ENCODE measurements at places on chromosomes 3 and 15. TPM values are rescaled to one million over a fixed set of nuclear protein-coding genes. Genes with fewer than 3 reads are reported as not detected.

GRCh38 chr15:89751748-89752147, 699 bp upstream of the MESP1 start:
- no peaks in the 10 kb centered on the region for H3K27me3 ChIP-seq
- H3K4me3 ChIP-seq, result no peak overlapping the region
- peak; percentile 75 for DNase-seq
- H3K36me3 ChIP-seq, result no peaks in the 10 kb centered on the region

GRCh38 chr3:41092844-41093243, 106.5 kb upstream of the CTNNB1 start:
- H3K4me1 ChIP-seq, result no peaks in the 10 kb centered on the region
- H3K27ac ChIP-seq, result no peak overlapping the region
- H3K4me3 ChIP-seq, result no peak overlapping the region
- no peak for DNase-seq

DNA sequence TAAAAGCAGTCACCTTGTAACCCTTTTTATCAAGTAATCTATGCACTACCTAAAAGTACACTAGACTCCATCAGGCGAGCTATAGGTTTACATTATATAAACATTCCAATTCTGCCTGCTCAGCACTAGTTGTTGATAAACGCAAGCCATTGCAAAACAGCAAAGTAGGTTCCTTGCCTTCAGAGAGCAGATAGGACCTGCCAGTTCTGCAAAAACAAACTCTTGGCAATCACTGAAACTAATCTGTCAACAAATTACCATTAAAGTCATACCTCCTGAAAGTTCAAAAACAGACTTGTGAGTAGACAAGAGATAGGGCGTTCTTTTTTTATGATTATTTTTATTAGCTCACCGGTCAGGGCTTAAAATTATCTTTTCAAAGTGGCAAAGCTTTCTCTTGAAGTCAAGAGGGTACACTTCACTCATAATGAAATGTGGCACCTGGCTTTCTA, 392.5 kb downstream of the FOXP1 start:
- peaks cover 4% of the 10 kb centered on the region for H3K4me1 ChIP-seq
- H3K36me3 ChIP-seq, result no peaks in the 10 kb centered on the region
- no peak overlapping the region for H3K4me3 ChIP-seq
- DNase-seq, result no peak
- no peaks in the 10 kb centered on the region for H3K27me3 ChIP-seq

- no peaks in the 10 kb centered on the region for H3K36me3 ChIP-seq
- no peaks in the 10 kb centered on the region for H3K4me1 ChIP-seq
- no peak overlapping the region for H3K4me3 ChIP-seq
- no peak overlapping the region for H3K27ac ChIP-seq
- H3K27me3 ChIP-seq, result no peaks in the 10 kb centered on the region
Observed at GRCh38 chr15:38991126-38991525, 426.5 kb upstream of the RASGRP1 start.

DNA sequence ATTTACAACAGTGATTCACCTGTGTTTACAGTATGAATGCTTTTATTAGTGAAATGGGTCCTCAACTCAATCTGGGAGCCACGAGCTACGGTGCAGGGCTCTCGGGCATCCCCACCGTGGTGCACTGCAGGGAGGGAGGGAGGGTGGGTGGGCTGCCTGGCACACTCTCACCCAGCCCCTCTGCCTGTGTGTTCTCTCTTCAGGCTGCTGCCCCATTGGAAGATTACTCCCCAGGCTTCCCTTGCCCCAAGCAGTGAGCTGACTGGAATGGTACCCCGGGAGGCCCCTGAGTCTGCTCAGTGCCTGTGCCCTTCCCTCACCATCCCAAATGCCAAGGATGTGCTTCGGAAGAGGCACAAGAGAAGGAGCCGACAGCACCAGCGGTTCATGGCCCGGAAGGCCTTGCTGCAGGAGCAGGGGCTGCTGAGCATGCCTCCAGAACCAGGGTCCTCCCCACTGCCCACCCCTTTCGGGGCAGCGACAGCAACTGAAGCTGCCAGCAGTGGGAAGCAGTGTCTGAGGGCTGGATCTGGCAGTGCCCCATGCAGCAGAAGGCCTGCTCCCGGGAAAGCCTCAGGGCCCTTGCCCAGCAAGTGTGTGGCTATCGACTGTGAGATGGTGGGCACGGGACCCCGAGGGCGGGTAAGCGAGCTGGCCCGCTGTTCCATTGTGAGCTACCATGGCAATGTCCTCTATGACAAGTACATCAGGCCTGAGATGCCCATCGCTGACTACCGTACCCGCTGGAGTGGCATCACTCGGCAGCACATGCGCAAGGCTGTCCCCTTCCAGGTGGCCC, 5.0 kb downstream of the AEN start:
- peaks cover 28% of the 10 kb centered on the region for H3K4me1 ChIP-seq
- no peak overlapping the region for H3K27ac ChIP-seq
- H3K36me3 ChIP-seq, result peaks cover 55% of the 10 kb centered on the region

DNA sequence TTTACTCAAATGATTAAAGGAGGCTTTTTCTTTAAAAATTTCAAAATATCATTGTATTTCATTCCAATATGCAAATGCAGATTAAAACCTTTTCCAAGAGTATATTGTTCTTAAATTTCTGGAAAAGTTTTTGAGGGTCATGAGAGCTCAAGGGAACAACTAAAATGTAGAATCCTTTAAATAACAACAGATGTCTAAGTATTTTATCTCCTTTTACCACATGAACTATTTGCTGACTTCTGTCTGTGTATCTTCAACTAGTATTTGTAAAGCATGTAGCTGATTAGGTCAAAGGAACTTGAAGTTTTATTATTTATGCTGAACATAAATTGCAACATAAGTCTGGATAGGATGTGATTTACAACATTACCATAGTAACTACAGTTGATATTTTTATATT, 402.6 kb downstream of the CNTN6 start:
- peak; percentile 7 for DNase-seq
- no peaks in the 10 kb centered on the region for H3K4me1 ChIP-seq
- no peaks in the 10 kb centered on the region for H3K27me3 ChIP-seq
- no peak overlapping the region for H3K27ac ChIP-seq
- H3K4me3 ChIP-seq, result no peak overlapping the region

DNA sequence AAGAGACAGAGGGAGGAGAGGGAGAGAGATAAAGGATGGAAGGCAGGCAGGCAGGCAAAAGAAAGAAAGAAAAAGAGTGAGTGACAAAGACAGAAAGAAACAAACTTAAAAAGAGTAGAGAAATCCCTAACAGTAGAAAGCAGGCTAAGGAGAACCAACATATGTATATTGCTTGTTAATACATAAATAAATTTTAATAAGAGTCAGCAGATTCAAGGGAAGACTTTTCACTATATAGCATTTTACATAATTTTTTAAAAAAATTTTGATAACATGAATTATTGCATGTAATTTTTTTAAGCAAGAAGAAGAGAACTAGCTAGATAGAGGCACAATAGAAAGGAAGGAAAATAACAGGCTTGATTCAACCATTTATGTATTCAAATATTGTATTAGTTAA, 291.6 kb downstream of the KCNH8 start:
- DNase-seq, result no peak
- no peak overlapping the region for H3K27ac ChIP-seq
- no peak overlapping the region for H3K4me3 ChIP-seq
- no peaks in the 10 kb centered on the region for H3K4me1 ChIP-seq

The C2CD4A gene
- total RNA-seq, result 2.9 TPM

DNA sequence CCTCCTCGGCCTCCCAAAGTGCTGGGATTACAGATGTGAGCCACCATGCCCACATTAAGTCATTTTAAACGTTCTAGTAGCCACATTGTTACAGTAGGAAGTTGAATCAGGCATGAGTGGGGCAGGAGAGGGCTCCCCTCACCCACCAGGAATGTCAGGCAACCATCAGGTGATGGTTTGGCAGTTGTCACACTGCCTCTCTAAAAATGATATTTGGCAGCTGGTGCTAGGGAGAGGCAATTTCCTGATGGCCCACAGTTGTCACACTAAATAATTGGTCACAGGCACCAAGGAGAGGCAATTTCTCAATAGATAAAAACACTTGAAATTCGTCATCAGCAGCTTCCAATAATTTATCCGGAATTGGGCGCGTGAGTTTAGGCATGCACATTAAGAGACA, 79.2 kb upstream of the ABHD2 start:
- no peak overlapping the region for H3K27ac ChIP-seq
- no peak overlapping the region for H3K4me3 ChIP-seq
- no peaks in the 10 kb centered on the region for H3K36me3 ChIP-seq
- DNase-seq, result no peak

- H3K36me3 ChIP-seq, result peaks cover 12% of the 10 kb centered on the region
- H3K4me1 ChIP-seq, result no peaks in the 10 kb centered on the region
- H3K27ac ChIP-seq, result no peak overlapping the region
Observed at GRCh38 chr3:105561876-105562275, 195.2 kb downstream of the ALCAM start.

DNA sequence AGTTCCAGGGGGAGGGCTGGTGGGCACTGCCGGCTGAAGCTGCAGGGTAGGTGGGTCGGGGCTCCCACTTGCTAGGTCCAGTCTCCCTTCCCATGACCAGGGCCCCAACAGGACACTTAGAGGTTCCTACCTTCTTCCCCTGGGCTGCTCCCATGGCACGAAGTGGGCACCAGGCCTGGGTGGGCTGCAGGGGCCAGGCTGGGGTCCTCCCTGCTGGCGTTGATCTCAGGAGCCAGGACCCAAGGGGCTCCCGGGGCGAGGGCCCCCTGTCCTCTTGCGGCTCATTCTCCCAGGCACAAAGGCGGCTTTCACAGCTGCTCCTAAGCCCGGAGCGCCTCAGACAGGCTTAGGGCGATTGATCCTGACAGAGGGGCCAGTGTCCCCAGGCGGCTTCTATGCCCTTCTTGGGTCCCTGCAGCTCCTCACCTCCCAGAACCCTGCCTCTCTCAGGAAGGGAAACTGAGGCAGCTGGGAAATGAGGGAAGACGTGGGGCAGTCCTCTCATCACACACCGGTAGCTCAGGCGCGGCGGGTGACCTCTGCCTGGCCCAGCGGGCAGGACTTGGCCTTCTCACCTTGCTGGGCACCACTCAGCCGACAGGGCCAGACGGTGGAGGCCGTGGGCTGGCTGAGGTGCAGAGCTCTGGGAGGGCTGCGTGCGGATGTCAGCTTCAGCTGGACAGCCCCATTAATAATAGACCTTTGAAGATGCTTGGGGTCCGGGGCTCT, 39.6 kb downstream of the FAM3D start:
- no peak overlapping the region for H3K4me3 ChIP-seq
- peak overlapping the region; percentile 72 for H3K27ac ChIP-seq
- no peaks in the 10 kb centered on the region for H3K27me3 ChIP-seq
- H3K36me3 ChIP-seq, result no peaks in the 10 kb centered on the region
- H3K4me1 ChIP-seq, result peaks cover 16% of the 10 kb centered on the region

Measured in stomach (tissue), 19 donors.